Activated naive CD4-positive, alpha-beta T cell treated with anti-CD3 and anti-CD28 coated beads for 36 hours (primary cell): ENCODE measurements at places on chromosomes 7 and 10. TPM values are rescaled to one million over a fixed set of nuclear protein-coding genes. Genes with fewer than 3 reads are reported as not detected.

Gene ASIC3
- 6.8 TPM for total RNA-seq

DNA sequence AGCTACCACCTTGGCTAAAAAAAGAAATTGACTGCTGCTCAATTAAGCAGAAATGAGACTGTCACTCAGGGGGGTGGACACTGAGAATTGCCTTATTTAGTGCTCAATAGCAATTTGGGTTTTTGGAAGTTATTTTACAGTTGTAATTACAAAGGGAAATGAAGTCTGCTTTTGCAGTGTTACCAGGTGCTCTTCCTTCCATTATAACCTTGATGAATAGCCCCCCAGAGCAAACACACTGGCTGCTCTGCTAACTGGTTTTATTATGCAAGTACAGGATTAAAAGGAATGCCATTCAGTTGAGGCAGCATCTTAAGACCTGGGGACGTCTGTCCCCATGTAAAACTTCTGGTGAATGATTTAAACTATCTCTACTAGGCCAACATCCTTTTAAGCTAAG is 191.0 kb downstream of the EVX1 start:
- H3K4me1 ChIP-seq: no peaks in the 10 kb centered on the region
- H3K27me3 ChIP-seq: peaks cover 3% of the 10 kb centered on the region
- H3K36me3 ChIP-seq: no peaks in the 10 kb centered on the region
- no peak for DNase-seq
- no peak overlapping the region for H3K4me3 ChIP-seq

GRCh38 chr10:14820010-14820774 is 17.6 kb downstream of the CDNF start:
- no peak overlapping the region for H3K4me3 ChIP-seq
- peaks cover 3% of the 10 kb centered on the region for H3K4me1 ChIP-seq
- DNase-seq: no peak
- peaks cover 1% of the 10 kb centered on the region for H3K36me3 ChIP-seq
- H3K27me3 ChIP-seq: no peaks in the 10 kb centered on the region
- no peak overlapping the region for H3K27ac ChIP-seq

GRCh38 chr7:81514546-81514945 is 255.3 kb downstream of the HGF start:
- no peak overlapping the region for H3K4me3 ChIP-seq
- no peaks in the 10 kb centered on the region for H3K36me3 ChIP-seq
- DNase-seq: no peak

Gene SPDYE9
- not detected for total RNA-seq

DNA sequence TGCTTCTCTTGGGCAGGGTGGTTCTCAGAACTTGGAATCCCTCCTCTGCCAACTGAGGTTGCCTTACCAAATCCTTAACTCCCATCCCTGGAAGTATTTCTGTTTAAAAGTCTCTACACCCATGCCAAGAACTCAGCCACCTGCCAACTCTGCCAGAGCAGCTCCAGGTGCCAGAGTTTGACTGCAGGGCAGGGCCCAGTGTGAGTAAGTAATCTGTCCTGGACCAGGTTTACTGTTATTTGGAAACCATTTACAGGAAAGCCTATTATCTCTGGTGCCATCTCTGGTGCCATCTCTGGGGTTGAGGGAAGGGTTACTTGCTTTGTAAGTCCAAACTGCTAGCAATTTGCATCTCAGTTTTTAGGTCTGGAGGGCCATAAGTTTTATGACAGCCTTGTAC is 2.5 kb downstream of the TSPAN15 start:
- DNase-seq: no peak
- peaks cover 2% of the 10 kb centered on the region for H3K27me3 ChIP-seq
- H3K4me1 ChIP-seq: peaks cover 11% of the 10 kb centered on the region
- H3K27ac ChIP-seq: no peak overlapping the region
- H3K4me3 ChIP-seq: no peak overlapping the region
- no peaks in the 10 kb centered on the region for H3K36me3 ChIP-seq

Gene RET
- not detected for total RNA-seq

DNA sequence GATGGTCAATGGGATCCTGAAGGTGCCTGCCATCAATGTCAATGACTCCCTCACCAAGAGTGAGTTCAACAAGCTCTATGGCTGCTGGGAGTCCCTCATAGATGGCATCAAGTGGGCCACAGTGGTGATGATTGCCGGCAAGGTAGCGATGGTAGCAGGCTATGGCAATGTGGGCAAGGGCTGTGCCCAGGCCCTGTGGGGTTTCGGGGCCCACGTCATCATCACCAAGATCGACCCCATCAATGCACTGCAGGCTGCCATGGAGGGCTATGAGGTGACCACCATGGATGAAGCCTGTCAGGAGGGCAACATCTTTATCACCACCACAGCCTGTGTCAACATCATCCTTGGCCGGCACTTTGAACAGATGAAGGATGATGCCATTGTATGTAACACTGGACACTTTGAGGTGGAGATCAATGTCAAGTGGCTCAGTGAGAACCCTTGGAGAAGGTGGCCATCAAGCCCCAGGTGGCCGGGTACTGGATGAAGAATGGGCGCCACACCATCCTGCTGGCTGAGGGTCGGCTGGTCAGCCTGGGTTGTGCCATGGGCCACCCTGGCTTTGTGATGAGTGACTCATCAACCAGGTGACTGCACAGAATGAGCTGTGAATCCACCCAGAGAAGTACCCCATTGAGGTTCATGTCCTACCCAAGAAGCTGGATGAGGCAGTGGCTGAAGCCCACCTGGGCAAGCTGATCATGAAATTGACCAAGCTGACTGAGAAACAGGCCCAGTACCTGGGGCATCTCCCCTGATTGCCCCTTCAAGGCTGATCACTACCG is 63.0 kb upstream of the ANTXRL start:
- no peak for DNase-seq
- no peaks in the 10 kb centered on the region for H3K27me3 ChIP-seq
- peaks cover under 1% of the 10 kb centered on the region for H3K4me1 ChIP-seq
- H3K4me3 ChIP-seq: no peak overlapping the region

GRCh38 chr7:88665892-88666514 is 93.5 kb upstream of the ZNF804B start:
- H3K27me3 ChIP-seq: no peaks in the 10 kb centered on the region
- H3K4me1 ChIP-seq: no peaks in the 10 kb centered on the region
- H3K4me3 ChIP-seq: no peak overlapping the region

Gene GPR146
- total RNA-seq: 0.57 TPM

DNA sequence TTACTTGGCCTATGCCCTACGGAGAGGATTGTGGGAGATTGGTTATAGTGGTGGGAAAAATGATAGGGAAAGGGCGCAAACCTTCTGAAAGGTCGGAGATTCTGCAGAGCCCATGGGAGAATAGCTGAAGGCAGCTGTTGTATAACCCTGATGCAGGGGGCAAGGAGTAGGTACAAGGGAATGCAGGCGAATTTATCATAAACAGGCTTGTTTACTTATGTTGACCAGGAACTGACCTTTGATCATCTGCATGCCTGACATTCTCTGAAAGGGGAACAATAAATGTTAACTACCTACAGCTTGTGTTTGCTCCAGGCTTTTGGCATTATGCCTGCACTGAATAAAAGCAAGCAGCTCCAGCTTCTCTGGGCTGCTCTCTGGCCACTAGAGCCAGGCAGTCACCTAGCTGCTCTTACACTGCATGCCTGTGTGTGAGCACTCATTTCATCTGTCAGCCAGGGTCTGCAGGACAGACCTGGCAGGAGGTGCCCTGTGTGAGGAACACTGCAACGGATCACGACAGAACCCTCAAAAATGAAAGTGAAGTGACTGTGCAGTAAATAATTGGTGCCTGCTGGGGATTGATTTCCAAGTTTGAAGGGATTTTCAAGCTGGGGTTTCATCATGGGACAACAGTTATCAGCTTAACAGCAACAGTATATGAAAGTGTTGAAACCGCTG is 31.1 kb upstream of the ABCA13 start:
- no peak overlapping the region for H3K4me3 ChIP-seq
- H3K27me3 ChIP-seq: no peaks in the 10 kb centered on the region
- H3K27ac ChIP-seq: no peak overlapping the region
- peaks cover 6% of the 10 kb centered on the region for H3K4me1 ChIP-seq
- no peaks in the 10 kb centered on the region for H3K36me3 ChIP-seq

GRCh38 chr7:24283897-24284698 is at the start of gene NPY:
Gene NPY, plus strand, starts transcription at chr7:24284190. Its CDS starts 1,051 bp downstream, at chr7:24285241.
- H3K27me3 ChIP-seq: peaks cover 44% of the 10 kb centered on the region
- peak within 1 kb of the TSS; percentile 70 for H3K4me3 ChIP-seq
- H3K36me3 ChIP-seq: no peaks in the 10 kb centered on the region
- peak; percentile 14 for DNase-seq

DNA sequence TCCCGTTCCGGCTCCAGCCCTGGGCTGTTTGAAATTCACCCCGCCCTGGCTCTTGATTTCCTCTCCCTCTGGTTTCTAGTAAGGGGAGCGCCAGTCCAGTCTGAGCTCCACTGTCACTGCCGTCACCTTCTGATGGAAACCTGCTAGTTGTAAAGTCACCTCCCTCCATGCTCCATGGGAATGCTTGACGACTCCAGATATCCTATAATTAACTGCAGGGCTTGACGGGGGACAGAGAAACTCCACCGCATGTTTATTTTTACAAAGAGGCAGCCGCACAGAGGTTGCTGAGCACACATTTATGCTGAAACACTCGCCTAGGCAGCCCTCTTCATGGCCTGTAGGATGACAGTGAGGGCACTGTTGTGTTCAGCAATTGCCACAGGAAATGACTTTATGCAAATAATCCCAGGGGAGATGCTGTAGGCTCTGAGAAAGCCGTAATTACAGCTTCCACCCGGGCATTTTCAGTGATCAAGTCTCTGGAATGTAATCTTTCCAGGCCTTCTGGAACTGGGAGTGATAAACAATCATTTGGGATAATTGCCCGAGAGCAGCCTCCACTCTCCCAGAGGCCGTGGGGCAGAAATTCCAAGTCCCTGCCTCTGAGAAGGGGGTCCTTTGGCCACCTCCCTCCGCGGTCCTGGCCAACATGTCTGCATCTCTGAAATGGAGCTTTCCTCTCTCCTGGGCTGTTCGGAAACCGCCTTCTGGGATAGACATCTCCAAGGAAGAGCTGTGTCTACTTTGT is 300.5 kb downstream of the KLF6 start:
- no peaks in the 10 kb centered on the region for H3K27me3 ChIP-seq
- no peaks in the 10 kb centered on the region for H3K36me3 ChIP-seq
- H3K4me3 ChIP-seq: no peak overlapping the region
- H3K27ac ChIP-seq: no peak overlapping the region
- DNase-seq: no peak

- H3K27ac ChIP-seq: no peak overlapping the region
- no peaks in the 10 kb centered on the region for H3K27me3 ChIP-seq
- no peak overlapping the region for H3K4me3 ChIP-seq
- H3K4me1 ChIP-seq: no peaks in the 10 kb centered on the region
- DNase-seq: no peak
- no peaks in the 10 kb centered on the region for H3K36me3 ChIP-seq
These were observed 75.4 kb downstream of the PROSER2 start for GRCh38 chr10:11898372-11899066.

DNA sequence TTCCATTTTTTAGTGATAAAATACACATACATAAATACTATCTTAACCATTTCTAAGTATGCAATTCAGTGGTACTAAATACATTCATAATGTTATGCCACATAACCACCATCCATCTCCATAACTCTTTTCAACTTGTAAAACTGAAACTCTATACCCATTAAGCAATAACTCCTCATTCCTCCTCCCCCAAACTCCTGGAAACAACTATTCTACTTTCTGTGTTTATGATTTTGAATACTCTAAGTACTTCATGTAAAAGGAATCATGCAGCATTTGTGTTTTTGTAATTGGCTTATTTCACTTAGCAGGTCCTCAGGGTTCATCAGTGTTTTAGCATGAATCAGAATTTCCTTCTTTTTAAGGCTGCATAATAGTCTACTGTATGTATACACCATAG is 131.8 kb downstream of the TES start:
- no peak for DNase-seq
- H3K27me3 ChIP-seq: peaks cover 4% of the 10 kb centered on the region
- no peaks in the 10 kb centered on the region for H3K4me1 ChIP-seq
- no peak overlapping the region for H3K4me3 ChIP-seq

Gene FAM24B
- total RNA-seq: 8.1 TPM

DNA sequence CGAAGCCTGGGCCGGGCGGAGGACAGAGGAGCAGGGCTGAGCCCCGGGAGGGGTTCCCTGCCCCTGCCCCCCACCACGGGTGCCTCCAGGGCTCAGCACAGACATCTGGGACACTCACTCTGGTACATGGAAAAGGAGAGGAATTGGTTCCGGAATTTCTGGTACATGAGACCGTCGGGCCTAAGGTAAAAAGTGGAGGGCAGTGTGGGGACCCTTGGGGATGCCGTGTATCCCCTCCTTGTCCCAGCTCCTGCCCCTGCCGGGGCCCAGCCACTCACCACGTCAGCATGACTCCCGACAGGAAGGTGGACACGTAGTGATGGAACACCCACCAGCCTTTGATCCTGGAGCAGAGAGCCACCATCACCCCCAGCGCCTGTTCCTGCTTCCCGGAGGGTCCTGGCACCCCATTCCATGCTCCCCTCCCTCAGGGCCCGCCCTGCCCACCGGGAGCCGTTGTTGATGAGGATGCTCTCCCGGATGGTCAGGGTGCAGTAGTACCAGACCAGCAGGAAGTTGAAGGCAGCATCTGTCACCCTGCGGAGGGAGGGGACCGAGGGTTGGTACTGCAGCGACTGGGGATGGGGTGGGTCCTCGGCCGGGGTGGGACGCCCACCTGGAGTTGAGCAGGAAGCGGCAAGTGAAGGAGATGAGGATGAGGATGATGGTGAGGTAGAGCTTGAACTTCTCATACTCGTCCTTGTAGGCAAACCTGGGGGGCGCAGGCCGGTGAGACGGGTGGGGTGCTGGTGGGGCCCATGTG is 6.4 kb downstream of the TMEM120A start:
- H3K27me3 ChIP-seq: no peaks in the 10 kb centered on the region
- H3K27ac ChIP-seq: no peak overlapping the region
- H3K4me3 ChIP-seq: no peak overlapping the region
- no peak for DNase-seq
- H3K36me3 ChIP-seq: peaks cover 3% of the 10 kb centered on the region

Gene TMEM120A
- total RNA-seq: 22.4 TPM

Gene FFAR4
- not detected for total RNA-seq

Gene EBLN1
- total RNA-seq: not detected

Gene EN2
- not detected for total RNA-seq

Gene GIMAP4
- total RNA-seq: 193 TPM

GRCh38 chr10:4048236-4048864 is 263.3 kb upstream of the KLF6 start:
- no peak overlapping the region for H3K27ac ChIP-seq
- H3K27me3 ChIP-seq: no peaks in the 10 kb centered on the region
- no peak overlapping the region for H3K4me3 ChIP-seq
- DNase-seq: no peak

GRCh38 chr10:122352817-122353525 is 21.5 kb upstream of the PLEKHA1 start:
- no peaks in the 10 kb centered on the region for H3K36me3 ChIP-seq
- H3K27me3 ChIP-seq: no peaks in the 10 kb centered on the region
- DNase-seq: no peak
- no peak overlapping the region for H3K4me3 ChIP-seq
- H3K27ac ChIP-seq: no peak overlapping the region

GRCh38 chr7:158295966-158296797 is 291.4 kb downstream of the PTPRN2 start:
- no peak for DNase-seq
- no peak overlapping the region for H3K27ac ChIP-seq
- H3K4me1 ChIP-seq: no peaks in the 10 kb centered on the region
- peaks cover 4% of the 10 kb centered on the region for H3K27me3 ChIP-seq
- H3K4me3 ChIP-seq: no peak overlapping the region
